ENCODE measurements at places on chromosomes 1 and 21.

DNA sequence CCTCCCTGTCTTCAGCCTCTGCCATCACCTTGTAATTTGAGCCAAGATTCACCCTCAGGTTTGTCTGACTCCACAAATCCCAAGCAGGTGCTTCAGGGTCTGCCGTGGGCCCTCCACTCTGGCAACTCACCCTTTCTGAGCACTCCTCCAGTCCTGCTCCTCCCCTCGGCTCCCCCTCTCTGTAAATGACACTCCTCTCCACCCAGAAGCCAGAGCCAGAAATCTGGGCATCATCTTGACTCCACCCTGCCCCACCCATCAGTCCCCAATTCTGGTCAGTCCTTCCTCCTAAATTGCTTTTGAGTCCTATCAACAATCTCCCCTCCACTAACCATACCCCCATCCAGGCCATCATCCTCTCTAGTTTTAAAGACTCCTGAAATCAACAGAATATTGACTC, 40.5 kb downstream of the RCSD1 start:
- DNase-seq, result no peak

- DNase-seq, result no peak
These were observed 436.8 kb downstream of the KIF26B start for GRCh38 chr1:245591346-245592188.

GRCh38 chr1:21314743-21315396, 24.6 kb upstream of the ECE1 start:
- no peak for DNase-seq

DNA sequence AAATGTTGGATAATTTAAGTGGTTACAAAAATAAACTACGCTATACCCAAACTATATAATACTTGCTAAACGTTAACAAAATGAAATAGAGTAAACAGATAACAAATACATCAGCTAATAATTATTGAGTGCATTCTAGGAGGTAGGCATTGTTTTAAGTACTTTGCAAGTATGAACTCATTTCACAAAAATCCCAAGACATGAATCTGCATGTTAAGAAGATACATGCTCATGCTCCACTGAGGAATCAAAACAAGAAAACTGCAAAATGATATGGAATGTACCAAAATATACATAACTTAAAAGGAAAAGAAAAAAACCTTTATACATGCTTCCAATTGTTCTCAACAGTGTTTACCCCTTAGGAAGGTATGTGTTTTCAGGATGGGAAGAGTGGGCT, 2.5 kb downstream of the FRRS1 start:
- DNase-seq, result no peak

GRCh38 chr1:226754793-226755533, 15.9 kb upstream of the ITPKB start:
- no peak for DNase-seq

- DNase-seq, result peak; percentile 15
These were observed 66.1 kb downstream of the NID1 start for GRCh38 chr1:235998812-235999211.

DNA sequence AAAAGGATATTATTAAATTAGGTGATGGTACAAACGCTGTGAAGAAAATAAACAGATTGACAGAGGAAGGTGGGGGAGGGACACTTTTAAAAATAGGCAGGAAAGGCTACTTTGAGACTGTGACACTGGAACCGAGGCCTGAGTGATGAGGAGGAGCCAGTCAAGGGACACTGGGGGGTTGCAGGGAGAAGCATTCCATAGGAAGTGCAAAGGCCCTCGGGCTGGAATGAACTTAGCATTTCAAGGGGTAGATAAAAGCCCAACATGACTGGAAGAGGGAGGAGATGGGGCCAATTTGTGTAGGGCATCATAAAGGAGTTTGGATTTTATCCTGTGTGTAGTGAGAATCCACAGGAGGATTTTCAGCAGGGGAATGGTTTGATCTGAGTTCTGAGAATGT, 15.9 kb downstream of the C1orf94 start:
- no peak for DNase-seq

DNA sequence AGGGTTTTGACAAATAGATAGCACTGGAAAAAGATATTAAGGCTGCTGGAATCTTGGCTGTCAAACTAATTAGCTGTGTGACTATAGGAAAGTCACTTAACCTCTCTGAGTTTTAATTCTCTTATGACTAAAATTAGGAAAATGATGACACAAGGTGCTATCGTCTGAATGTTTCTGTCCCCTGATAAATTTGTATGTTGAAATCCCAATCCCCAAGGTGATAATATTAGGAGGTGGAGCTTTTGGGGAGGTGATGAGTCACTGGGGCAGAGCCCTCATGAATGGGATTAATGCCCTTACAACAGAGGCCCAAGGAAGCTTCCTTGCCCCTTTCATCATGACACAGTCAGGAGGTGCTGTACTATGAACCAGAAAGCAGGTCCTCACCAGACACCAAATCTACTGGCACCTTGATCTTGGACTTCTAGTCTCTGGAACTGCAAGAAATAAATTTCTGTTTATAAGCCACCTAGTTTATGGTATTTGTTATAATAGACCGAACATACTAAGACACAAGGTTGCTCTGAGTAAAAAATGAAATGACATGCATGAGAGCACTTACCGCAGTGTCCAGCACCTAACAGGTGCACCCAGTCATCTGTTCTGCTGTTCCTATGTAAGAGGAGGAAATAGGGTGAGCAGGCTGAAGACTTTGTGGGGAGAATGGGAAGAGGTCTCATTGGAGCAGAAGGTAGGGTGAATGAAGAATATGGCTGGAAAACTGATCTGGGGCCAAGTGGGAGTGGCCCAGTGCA, 26.3 kb upstream of the DISP1 start:
- DNase-seq, result no peak

DNA sequence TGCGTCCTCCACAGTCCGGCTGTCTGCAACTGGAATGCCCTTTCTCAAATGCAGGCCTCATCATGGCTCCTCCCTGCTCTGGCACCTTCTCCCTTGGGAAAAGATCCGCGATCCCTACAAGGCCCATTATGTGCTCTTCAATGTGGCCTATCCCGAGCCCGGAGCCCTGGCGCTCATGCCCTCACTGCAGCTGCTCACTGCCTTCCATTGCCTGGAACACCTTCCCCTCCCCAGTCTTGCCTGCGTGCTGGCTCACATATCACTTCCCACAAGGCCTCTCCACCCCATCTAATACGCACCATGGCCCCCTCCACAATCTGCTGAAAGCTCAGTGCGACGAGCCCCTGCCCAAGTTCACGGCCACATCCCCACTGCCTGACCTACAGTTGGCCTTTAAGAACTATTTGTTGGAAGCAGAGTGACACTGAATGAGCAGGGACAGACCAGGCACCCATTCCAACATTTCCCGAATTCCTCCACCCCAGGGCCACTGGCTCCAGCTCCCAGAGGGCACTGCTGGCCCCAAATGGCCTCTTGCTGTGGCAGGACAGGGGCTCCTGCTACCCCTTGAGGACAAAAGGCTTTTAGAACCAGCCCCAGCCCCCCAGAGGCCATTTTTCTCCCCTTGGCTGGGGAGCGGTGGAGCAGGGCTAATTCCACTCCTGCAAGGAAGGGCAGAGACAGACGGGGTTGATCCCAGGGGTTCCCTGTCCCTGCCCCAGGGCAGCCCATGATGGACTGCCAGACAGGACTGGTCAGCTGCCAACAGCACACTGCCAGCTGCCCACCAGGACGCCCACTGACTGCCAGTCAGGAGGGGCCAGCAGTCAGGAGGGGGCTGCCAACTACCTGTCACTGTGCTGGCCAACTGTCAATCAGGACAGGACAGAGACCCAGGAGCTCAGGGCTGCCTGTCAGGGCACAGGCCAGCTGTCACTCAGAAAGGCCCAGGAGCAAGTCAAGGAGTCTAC, 64.8 kb downstream of the DHRS3 start:
- no peak for DNase-seq

DNA sequence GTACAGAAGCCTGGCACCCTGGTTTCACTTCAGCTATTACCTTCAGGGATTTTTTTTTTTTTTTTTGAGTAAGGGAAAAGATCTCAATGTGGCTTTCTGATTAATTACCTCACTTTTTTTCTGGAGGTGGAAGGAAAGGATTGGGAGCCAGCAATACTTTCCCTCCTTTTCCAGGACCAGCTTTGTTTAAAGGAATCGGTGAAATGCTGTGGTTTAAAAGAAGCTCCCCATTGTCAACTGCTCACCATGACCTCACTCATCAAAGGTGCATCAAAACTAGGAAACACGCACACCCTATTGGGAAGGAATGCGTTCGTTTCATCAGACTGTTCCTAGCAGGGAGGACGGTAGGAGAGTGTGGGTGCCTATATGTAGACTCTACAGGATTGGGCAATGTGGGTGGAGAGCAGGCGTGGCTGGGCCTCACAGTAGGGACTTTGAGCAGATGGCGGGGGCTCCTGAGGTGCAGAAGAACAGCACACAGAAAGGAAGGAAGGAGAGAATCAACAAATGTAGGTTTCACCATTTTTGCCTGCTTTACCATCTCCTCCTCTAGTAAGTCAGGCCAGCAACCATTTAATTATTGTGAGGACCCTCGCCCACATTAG, 13.0 kb downstream of the PHGDH start:
- DNase-seq, result no peak

GRCh38 chr1:242534753-242535152, 10.3 kb upstream of the PLD5 start:
- DNase-seq, result no peak

DNA sequence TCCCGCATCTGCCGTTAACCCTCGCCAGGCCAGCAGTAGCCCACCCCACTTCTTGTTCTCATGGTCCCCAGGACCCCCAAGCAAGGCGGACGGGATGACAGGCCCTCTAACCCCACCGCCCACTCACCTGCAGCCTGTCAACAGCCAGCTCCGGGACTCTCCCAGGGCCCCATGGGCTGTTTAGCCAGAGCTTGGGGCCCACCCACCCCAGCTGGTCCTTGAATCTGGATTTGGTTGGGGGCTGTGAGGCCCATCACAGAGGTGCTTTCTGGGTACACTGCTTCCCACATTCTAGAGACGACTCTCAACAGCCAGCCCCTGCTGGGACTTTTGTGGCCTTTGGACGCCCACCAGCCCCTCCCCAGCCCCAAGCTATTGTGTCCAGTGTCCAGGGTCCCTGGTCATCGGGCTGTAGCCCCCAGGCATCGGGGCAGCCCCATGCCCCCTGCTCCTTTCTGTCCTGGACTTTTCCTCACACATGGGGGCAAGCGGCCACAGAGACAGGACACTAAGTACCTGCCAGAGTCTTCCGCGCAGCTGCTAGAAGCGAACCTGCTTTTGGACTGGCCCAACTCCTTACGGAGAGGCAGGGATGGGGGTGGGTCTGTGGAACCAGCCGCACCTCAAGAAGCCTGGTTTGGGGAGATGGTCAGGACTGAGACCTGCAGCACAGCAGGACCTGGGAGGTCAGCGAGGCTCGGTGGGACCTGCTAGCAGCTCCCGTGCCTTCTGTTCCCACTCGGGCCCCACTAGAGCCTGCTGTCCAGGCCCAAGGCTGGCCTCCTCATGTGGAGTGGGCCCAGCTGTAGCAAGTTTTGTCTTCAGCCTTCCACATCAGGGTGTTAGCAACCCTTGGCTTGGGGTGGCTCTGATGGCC, 208.1 kb upstream of the VAMP3 start:
- DNase-seq, result no peak

- no peak for DNase-seq
These were observed 3.7 kb downstream of the TCHH start for GRCh38 chr1:152111515-152111968.

DNA sequence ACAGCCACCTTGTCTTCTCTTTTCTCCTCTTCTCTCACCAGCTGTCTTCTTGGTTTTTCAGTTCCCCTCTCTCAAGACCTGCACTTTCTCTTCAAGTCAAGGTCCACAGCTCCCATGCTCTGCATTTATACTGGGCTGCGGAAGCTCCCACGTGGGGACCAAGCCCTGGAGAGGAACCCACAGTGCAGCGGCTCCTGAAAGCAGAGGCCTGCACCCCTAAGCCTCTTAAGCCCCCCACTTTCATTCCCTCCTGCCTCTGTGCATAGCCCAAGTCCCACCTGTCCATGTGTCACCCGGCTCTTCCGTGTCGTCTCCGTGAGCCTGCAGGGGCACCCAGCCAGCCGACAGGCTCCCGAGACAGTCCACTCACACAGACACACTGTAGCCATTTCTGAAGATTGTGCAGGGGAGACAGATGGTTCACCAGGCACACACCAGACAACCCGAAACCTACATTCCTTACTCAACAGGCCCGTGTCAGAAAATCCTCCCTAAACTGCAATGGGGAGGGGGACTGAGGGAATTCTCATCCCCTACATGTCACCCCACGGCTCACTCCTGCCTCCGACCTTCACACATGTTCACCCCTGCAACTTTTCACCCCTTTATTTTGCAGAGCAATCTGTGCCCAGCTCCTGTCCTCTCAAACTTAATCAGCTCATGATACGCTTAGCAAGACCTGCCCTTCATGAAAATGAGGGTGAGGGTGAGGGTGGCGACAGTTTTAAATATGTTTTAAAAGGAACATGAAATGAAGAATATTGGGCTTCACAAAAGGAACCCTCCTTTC, 6.3 kb downstream of the MX2 start:
- DNase-seq, result no peak

GRCh38 chr21:31180256-31181081, 142.2 kb upstream of the KRTAP19-8 start:
- DNase-seq, result no peak

DNA sequence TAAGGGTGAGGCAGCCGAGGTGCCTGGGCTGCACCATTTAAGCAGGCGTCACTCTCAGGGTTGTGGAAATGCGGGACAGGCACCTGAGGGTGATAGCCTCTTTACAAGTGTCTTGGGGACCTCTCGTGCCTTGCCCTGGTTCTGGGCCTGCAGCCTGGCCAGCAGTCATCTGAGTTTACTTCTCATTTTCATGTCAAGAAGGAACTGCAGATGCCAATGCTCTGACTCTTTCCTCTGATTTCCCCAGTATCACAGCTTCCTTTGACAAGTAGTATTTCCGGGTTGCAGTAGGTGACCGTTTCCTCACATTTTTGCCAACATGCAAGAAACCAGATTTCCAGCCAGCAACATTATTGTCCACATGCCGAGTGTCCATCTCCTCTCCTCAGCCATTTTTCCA, 286.9 kb downstream of the DISC1 start:
- no peak for DNase-seq

- DNase-seq, result no peak
These were observed 131.7 kb downstream of the SYT2 start for GRCh38 chr1:202578565-202578964.

DNA sequence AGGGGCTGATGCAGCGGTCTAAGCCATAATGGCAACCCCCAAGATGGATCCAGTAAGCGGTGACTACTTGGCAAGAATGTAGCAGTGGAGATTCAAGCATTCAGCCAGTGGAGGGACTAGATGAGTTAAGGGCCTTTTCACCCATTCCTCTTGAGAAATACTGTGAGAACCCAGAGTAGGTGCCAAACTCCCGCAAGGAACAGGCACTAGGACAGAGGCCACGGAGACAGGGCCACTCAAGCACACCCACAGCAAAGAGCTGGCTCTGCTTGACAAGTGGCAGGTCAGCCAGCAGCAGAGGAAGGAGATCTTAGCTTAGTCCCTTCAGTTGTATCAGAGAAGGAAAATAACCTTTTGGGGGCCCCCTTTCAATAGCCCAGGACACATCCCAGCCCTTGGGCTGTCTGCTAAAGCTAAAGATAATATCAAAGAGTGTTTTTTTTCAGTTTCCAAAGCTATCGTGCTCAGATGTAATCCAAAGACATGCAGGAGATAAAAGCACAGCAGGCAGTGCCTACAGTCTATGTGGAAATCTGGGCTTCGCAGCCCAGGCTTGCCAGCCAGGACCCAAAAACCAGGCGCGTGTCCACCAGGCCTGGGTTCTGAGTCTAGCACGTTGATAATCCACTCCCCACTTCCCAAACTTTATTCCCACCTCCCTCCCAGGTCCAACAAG, 62.0 kb upstream of the GOLT1A start:
- peak; percentile 46 for DNase-seq

Data from PC-9 (cell line).